Spleen (tissue), 13 donors: ENCODE measurements at places on chromosomes 7 and 10. TPM values are rescaled to one million over a fixed set of nuclear protein-coding genes. Genes with fewer than 3 reads are reported as not detected.
A peak's percentile ranks its signal among the peaks of the same experiment; 100 is the strongest.

- no peak for DNase-seq
These were observed 40.8 kb upstream of the HGF start for GRCh38 chr7:81810476-81811155.

DNA sequence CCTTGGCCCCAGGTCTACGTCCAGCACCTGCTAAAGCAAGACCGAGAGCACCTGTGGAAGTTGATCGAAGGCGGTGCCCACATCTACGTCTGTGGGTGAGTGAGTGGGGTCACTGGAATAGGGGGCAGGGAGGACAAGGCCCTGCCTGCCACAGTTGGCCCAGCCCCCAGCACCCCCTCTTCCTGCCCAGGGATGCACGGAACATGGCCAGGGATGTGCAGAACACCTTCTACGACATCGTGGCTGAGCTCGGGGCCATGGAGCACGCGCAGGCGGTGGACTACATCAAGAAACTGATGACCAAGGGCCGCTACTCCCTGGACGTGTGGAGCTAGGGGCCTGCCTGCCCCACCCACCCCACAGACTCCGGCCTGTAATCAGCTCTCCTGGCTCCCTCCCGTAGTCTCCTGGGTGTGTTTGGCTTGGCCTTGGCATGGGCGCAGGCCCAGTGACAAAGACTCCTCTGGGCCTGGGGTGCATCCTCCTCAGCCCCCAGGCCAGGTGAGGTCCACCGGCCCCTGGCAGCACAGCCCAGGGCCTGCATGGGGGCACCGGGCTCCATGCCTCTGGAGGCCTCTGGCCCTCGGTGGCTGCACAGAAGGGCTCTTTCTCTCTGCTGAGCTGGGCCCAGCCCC lies 8.1 kb downstream of the TMEM120A start:
- peak; percentile 75 for DNase-seq

- no peak for DNase-seq
These were observed 7.6 kb downstream of the STARD3NL start for GRCh38 chr7:38185395-38186307.

CALHM1 gene
- polyA plus RNA-seq: not detected

STEAP1B gene
- 5.9 TPM for polyA plus RNA-seq

CTNNA3 gene
- polyA plus RNA-seq: 0.13 TPM

LEP gene
- 0.13 TPM for polyA plus RNA-seq

SLC18A3 gene
- not detected for polyA plus RNA-seq

- no peak for DNase-seq
These were observed 958.4 kb downstream of the TYW1 start for GRCh38 chr7:67955061-67955460.

DNA sequence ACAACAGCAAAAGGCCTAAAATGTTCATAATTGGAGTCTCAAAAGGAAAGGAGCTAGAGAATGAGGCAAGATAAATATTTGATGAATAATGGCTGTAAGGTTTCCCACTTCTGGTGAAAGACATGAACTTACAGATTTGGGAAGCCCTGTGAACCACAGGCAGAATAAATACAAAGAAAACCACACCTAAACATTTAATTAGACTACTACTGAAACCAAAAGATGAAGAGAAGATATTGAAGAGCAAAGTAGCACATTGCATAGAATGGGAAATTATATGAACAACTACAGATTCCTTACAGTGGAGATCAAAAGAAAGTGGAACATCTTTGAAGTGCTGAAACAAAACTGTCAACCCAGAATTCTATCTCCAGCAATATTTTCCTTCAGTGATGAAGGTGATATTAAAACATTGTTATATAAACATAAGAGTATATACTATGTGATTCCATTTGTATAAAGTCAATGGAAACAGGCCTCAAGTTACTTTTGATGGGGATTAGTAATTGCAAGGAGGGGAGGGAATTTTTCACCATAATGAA lies 191.3 kb upstream of the KAT6B start:
- DNase-seq: no peak

GRCh38 chr7:151834271-151835035 lies 42.5 kb downstream of the PRKAG2 start:
- DNase-seq: no peak

- DNase-seq: no peak
These were observed 10.0 kb upstream of the TSPAN12 start for GRCh38 chr7:120867932-120868331.

- no peak for DNase-seq
These were observed 306.5 kb upstream of the NFE2L3 start for GRCh38 chr7:25845464-25845863.

DNA sequence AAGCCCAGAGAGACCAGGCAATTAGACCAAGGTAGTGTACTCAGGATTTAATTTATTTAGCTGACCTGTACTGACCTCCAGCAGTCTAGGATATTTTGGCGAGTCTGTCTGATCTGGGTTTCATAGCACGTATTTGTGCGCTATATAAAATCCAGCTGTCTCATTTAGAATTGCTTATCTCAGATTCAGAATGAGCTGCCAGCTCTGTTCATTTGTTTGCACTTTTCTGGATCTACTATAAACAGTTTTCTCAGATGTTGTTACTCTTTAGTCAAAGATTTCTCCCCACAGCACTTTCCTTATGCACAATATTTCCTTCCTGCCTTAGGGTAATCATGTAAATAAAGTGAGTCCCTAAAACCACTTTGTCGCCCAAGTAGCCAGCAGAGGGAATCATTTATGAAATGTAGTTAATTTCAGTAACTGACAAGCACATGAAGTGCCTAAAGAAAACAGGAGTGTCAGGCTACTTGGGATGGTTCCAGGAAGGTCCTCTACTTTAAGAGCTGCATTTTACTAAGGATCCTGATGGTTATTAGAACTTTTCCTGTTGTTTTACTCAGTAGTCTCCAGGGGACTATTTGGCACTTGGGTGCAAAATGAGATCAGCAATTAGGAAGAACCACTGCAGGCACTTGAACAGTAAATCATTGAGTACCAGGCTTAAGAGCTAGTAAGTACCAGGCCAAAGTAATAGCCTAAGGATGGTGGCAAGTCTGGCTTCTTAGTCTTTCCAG lies 226.4 kb downstream of the TWIST1 start:
- DNase-seq: no peak

AKR1D1 gene
- not detected for polyA plus RNA-seq

FFAR4 gene
- polyA plus RNA-seq: 0.02 TPM

DNA sequence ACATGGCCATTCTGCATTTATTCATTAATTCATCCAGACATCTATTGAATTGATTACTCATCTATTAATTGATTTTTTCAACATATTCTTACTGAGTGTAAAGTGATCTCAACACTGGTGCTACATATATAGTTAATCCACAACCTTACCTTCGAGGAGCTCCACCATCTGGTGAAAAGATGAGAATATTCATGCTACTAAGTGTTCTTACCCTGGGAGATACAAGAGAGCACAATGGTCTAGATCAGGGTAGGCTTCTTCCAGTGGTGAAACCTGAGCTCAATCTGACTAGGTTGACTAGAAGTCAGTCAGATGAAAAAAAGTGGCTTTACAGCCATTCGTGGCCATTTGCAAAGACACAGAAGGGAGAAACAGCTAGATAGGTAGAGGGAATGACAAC lies 507.4 kb downstream of the ANKRD7 start:
- no peak for DNase-seq

- peak; percentile 56 for DNase-seq
These were observed 173.7 kb upstream of the PRPS1L1 start for GRCh38 chr7:18201350-18201749.

DNA sequence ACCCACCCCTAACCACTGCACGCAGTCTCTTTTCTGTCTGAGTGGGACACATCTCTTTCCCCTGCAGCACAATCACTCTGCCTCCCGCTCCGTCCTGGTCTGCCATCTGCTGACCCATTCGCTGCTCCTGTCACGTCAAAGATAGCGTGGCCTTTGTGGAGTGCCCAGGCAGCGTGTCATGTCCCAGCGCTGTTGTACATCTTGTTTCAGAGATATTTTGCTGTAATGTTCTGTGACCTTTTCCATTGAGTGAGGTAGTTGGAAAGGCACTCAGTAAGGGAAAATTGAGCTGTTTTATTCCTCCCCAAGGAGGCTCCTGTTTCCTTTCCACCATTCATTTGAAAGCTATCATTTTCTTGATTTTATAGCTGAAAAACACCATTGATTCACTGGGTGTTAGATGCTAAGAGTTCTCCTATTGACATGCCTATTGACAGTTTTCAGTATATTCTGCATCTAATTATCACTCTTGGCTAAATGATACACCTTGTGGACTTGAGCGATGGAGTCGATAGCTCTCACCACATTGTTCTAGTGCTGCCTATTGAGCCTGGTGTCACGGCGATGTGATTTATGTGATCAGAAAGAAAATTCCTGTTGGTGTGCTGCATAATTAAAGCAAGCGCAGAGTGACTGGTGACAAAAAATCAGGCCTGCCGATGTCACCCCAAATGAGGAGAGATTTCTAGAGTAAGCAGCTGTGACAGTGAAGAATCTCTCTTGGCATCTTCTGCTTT lies 372.6 kb downstream of the LRMDA start:
- DNase-seq: no peak

- no peak for DNase-seq
These were observed at the start of gene LGI1 for GRCh38 chr10:93757801-93758507. Gene LGI1 (plus strand): TSS chr10:93757936. CDS start chr10:93758145, 209 bp downstream.

- DNase-seq: no peak
These were observed 97.4 kb downstream of the CTTNBP2 start for GRCh38 chr7:117775801-117776200.

- no peak for DNase-seq
These were observed 1253.0 kb downstream of the TYW1 start for GRCh38 chr7:68249611-68250010.

METTL27 gene
- polyA plus RNA-seq: 2.6 TPM

DNA sequence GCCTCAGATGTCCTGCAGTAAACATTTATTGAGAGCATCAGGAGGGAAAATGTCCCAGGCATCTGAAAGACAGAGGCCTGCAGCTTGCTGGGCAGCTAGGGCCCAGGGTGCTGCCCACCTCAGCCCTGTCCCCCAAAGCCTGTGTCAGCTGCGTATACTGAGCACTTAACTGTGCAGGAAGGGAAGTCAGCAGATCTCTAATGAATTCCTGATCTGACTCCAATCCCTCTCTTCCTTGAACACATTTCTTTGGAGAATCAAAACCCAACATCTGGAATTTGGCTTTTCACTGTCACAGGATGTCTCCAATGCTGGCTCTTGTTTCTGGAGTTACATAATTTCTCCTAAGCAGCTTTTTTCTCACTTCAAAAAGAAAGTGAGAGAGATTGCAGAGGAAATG lies 364.7 kb upstream of the NFE2L3 start:
- no peak for DNase-seq

GRCh38 chr7:140230861-140231770 lies 54.3 kb upstream of the KDM7A start:
- peak; percentile 89 for DNase-seq

- DNase-seq: no peak
These were observed 20.4 kb upstream of the ITGB8 start for GRCh38 chr7:20310301-20310700.
